ENCODE measurements at places on chromosomes 7 and 10.

DNA sequence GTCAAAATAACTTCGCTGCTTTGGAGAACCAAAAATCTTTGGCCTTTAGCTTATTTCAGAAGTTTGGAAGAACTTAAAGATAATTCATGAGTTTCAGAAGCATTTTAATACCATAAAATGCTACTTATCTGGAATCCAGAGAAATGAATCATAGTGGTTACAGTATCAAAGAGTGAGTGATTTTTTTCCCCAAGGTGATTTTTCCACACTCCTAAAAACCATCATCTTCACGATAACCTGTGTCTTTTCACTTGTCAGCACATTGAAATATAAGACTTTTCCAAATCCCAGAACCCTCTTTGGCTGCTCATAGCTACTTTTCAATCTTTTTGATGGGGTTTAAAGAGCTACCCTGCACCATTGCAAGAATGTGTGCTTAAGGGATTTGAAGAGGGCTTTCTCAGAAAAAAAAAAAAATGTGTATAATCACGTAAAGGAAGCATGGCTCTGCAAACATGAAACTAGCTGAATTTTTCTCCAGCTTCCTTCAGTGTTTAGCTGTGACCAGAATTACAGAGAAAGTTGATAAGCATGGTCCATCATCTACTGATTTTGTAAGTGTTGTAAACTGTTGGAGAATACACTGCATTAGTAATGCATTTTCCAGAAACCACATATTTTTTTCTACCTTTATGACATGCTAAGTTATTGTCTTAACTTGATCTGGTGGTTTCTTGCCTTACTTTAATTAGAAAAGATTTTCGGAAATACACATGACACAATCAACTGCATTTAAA lies 134.9 kb downstream of the BICC1 start:
- no peak for DNase-seq

- no peak for DNase-seq
Measured at GRCh38 chr7:150855046-150855445, 2.7 kb downstream of the AOC1 start.

- DNase-seq = no peak
Measured at GRCh38 chr10:54800741-54801421, at the start of gene PCDH15. TSS of gene PCDH15 (minus strand) at chr10:54801231. CDS start at chr10:54664262, 136,969 bp downstream.

DNA sequence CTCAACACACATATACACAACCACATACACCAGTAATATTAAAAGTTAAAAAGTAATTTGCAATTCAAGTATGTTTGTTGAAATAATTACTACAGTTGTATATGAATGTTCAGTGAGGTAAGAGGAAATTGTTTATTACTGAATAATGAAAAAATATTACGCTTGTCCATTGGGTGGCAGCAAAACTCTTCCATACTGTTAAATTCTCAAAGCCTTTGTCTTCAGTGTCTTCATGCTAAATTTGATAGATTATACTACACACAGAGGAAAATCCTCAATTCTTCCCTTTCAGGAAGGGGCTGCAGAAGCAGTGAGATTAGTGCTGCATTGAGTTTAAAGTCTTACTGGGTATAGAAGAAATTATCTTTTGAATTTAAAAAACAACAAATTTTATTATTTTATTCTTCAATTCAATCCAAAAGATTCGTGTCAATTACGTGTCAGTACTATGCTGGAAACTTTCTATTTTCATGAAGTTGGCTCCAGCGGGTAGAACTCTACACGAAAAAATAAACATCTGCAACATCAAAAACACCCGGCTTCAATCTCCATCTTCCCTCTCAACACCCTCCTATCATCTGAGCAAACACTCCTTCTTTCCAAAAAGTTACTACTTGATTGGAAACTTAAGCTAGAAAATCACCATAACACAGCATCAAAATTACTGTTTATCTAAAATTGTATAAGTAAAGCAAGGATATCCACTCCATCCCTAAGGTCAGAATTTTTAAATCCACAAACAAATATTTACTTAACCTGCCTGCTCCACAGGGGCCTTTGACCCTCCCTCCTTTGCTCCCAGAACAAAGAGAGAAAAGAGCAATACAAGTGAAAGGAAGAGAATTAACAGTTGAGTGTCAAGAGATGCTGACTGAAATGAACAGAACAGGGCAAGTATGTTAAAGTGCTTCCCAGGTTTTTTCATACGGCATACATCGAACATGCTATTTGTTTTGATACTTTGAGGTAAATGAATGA lies 37.0 kb upstream of the TES start:
- no peak for DNase-seq

DNA sequence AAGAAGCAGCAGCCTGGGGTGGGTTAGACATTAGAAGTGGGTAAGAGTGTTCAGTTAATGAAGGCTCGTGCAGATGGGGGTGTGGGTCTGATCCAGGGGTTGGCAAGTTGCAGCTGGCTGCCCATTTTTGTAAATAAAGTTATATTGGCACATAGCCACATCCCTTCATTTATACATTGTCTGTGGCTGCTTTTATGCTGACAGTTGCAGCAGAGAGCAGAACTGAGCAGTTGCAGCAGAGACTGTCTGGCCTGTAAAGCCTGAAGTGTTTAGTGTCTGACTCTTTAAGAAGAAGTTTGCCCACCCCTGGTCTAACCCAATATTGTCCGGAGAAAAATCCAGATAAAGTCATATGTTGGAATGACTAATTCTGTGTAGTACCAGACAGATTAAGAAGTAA lies 38.1 kb downstream of the GLRX3 start:
- DNase-seq = no peak

- DNase-seq = no peak
Measured at GRCh38 chr10:81182296-81182695, 644.6 kb downstream of the SH2D4B start.

DNA sequence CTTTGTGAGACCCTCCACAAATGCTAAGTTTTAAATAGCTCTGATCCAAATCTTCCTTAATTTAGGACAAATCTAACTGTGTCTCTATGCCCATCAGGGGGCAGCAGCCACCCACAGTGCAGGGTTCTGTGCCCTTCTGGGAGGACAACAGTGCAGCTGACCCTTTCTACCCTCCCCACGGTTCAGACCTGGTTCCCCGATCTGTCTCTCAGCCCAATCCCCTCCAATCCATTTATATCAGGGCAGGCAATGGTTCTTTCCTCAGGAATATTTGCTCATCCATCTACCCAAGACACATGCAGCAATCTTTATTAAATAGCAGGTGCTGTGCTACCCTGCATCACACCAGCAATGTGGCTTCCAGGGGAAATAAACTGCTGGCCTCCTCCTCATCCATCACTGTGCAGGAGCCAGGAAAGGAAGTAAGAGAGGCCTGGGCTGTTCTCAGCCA lies 4.0 kb upstream of the RBM28 start:
- DNase-seq = no peak

- no peak for DNase-seq
Measured at GRCh38 chr10:127926455-127926854, 19.6 kb downstream of the PTPRE start.

DNA sequence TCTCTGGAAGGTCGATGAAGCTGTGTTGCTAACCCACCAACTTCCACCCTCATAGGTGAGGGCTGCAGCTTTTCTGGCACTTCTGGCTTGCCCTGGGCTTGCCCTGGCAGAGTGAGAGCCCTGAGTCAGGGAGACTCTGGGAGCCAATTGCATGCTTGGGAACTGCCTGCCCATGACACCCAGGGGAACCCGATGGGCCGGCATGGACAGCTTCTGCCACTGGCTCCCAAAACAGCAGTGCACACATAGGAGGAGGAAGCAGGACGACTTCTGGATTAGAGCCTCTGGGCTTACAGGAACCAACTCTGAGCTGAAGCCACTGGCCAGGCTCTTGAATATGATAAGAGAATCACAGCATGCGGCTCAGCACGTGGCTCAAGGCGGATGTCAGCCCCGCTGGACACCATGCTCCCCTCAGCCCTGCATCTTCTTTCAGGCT lies 135.2 kb upstream of the UNC5B start:
- no peak for DNase-seq

GRCh38 chr10:15585303-15585715 lies 134.4 kb downstream of the ITGA8 start:
- DNase-seq = peak; percentile 2

Measured in stimulated activated CD4-positive, alpha-beta T cell treated with anti-CD3 and anti-CD28 coated beads, TNF-alpha, amount 100 ng/mL, for 24 hours (primary cell).